ENCODE measurements at places on chromosomes 7 and 10.

- no peak for DNase-seq
Measured at GRCh38 chr7:15130666-15131541, 228.4 kb upstream of the DGKB start.

GRCh38 chr10:68897336-68897741 lies 3.8 kb upstream of the DDX50 start:
- DNase-seq, result no peak

DNA sequence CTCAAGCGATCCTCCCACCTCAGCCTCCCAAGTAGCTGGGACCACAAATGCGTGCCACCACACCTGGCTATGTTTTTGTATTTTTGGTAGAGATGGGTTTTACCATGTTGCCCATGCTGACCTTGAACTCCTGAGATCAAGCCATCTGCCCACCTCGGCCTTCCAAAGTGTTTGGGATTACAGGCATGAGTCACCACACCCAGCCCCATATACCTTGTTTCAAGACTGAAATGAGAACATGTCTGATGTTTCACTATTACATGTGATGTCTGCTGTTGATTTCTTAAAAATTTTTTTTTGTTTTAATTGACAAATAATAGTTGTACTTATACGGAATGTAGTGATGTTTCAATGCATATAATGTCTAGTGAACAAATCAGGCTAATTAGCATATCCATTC lies 14.5 kb downstream of the KLHL7 start:
- no peak for DNase-seq

GRCh38 chr7:38561166-38561565 lies 70.0 kb downstream of the AMPH start:
- no peak for DNase-seq

- DNase-seq, result no peak
Measured at GRCh38 chr7:45087301-45088145, 1.2 kb downstream of the NACAD start.

- DNase-seq, result no peak
Measured at GRCh38 chr10:48332871-48333216, 26.4 kb downstream of the MAPK8 start.

DNA sequence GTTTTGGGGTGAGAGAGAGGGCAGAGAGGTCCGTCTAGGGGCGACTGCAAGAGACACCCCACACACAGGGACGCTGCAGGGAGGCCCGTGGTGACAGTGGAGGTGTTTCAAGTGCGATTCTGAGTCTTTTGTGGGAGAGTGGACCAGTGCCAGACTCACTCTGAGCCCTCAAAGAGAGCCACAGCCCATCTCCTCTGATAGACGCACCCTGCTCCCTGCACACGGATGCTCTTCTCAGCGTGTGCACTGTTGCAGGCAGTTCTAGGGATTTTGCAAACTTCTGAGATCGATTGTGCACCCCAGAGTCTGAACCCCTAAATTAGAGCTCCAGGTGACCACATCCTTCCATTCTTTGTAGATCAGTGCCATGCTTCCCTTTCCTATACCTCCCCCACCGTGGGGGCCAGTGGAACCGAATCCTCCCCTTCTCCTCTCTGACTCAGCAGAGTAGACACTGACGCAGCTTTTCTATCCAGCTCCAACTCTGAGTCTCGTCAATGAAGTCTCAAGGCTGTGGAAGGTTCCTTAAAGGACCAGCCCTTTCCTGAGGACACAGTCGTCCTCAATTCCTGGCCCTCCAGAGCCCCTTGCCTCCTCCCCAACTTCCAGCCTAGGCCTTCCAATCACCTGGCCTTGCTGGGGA lies 83.8 kb downstream of the TMEM130 start:
- no peak for DNase-seq

DNA sequence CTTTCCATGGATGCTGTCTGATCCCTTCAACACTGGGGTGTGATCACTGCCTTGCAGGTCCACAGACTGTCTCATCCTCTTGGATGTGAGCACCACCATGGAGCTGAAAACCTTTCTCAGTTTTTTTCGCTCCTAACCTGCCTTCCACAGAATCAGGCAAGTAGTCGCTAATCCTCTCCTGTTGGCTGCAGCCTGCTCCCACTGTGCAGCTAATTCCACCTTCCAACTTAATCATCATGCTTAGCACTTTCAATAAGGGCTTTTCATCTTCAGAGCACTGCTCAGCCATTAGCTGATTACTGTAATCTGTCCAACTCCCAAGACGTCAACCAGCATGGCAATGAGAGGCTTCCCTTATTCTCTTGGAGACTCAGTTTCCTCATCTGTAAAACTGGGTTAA lies 15.1 kb upstream of the CDH23 start:
- no peak for DNase-seq

- DNase-seq, result no peak
Measured at GRCh38 chr7:147240468-147240867, 1123.9 kb downstream of the CNTNAP2 start.

DNA sequence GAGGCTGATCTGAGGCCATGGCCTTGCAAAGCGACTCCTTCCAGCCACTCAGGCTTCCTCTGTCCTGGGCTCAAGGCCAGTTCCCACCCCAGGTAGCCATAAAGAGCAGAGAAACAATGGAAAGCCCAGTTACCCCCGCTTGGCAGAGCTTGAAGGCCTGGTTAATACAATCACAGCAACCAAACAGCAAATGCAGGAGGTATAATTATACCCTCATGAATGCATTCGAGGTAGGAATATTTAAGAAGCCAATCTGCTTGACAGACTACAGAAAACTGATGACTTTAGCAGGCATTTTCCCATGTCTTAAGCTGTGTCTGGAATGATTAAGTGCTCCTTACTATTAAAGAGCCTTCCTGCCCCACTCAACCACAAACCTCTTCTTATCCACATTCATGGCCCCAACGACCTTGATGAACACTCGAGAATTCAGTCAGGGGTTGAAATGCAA lies 114.1 kb upstream of the MACROH2A2 start:
- DNase-seq, result no peak

- DNase-seq, result no peak
Measured at GRCh38 chr7:4823441-4824119, 38.2 kb downstream of the PAPOLB start.

- DNase-seq, result no peak
Measured at GRCh38 chr10:8502573-8502972, 448.1 kb downstream of the GATA3 start.

GRCh38 chr10:124291001-124291701 lies 127.6 kb downstream of the OAT start:
- no peak for DNase-seq

- no peak for DNase-seq
Measured at GRCh38 chr10:24759672-24760071, 36.0 kb upstream of the ARHGAP21 start.

DNA sequence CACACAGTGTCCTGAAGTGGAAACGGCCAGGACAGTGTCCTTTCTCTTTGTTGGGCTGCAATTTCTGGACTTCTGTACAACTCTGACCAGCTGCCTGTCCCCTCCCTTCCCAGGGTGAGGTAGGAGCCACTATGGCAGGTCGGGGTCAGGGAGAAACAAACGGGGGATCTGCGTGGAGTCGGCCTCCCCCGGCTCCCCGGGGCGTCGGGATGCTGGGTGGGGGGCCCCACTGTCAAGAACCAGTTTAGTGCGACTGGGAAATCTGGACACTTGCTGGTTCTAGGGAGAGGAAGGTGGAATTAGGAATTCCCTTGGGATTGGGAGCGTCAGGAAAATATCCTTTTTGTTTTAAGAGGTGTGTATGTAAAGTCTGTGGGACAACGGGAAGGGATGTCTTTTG lies 567 bp downstream of the SYCE1 start:
- no peak for DNase-seq

DNA sequence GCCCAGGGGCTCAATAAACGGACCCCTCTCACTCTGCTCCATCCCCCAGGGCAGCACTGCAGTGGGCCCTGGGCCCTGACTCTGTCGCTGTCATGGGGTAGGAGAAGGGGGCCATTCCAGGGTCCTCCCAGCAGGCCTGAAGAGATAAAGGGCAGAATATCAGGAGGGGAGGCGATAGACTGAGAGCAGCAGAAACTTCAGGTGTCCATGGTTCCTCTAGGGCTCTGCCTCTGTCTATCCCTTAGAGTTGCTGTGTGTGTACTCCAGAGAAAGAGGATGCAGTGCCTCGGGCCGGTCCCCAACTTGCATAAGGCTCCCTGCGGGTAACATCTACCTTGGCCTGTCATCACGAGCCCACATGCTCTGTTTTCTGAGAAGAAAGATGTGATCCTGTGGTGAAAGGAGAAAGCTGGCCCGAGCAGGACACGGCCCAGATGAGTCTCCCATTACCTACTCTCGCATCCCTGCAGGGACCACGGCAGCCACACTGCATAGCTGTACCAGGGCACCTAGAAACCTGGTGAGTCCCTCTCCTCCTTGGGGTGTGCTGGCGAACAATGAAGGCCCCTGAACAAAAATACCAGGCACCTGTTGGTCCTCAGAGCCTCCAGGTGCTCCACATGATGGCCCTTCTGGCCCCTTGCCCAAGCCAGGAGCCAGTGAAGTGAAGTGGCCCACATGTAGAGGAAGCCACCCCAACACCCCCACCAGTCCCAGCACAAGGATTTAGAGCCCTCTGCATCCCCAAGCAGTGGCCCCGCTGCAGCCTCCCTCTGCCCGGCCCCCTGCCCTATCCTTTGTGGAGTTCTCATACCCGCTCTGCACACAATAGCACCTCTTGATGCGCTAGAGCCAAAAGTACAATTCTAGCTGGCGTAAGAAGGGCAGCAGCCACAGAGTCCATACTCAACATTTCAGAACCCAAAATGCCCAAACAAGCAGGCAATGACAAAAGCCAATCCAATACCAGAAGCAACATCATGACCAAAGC lies 106.8 kb downstream of the ARHGAP22 start:
- no peak for DNase-seq

- no peak for DNase-seq
Measured at GRCh38 chr7:115748123-115748738, 282.3 kb downstream of the TFEC start.

DNA sequence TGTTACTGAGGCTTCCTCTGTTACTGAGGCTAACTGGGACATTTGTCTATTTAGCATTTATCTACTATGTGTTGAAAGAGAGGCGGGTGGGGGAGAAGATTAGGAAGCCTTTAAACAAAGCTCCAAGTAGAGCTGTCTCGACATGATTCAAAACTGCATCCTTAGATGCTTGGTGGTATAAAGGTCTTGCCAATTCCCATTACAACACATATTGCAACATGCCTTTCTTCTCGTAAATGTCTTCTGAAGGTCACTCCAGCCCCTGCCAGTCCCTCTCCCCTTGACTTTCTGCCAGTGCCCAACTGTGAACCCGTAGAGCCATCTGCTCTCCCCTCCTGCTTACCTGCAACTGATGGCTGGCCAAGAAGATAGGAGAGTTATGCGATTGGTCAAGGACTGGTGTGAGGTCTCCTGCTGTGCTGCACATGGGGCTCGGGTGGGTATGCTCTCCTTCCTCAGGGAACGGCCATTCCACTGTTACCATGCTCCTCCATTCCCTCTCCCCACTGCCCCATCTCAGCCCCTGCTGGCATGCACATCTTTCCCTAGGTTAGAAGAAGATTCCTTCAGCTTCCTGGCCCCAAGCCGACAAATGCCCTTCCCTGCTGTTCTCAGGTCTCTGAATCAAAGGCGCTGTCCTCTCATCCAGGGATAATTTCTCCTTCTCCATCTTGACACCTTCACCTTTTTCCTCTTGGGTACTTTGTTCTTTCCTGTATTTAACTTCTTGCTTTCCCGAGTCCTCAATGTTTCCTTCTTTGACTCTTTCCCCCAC lies 43.6 kb upstream of the ZNF32 start:
- DNase-seq, result no peak

DNA sequence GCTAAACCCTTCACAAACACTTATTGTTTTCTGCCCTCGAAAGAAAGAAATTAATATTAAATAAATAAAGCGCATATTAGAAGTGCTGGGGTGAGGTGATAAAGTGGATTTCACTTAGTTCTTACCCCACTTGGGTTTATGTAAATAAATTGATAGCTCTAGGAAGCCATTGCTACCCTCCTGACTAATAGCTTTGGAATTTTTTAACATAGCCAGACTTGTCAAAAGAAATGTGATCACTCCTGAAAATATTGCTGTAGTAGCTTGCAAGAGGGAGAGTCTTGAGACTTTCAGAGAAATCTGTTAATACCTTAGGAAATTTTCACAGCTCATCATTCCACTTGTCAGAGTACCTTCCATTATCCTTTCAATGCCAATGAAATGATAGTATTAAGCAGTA lies 7.6 kb downstream of the ARL5B start:
- no peak for DNase-seq

DNA sequence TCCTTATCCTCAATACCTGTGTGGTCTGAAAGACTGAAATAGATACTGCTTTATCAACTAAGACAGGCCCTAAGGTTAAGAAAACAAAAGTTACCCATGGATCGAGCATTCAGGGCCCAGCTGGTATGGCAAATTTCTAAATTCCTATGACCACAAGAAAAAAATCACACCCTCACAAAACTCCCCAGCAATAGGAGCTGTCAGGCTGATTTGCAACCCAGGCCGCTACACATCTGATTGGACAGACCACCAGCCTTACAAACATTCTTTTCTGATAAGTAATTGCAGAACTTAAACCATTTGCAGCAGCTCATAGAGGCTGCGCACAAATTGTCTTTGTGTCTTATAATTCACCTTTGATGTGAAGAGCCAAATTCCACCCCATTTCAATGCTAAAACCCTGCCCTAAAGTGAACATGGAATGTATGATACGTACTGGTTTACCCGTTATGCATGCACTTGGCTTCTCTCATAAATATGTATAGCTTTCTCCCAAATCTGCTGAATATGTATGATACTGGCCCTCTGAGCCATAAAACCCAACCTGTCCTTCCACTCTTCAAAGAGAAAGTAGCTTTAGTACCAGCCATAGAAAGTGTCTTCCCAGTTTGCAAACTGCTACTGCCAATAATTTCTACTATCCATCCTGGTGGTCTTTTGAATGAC lies 842.5 kb downstream of the GRID1 start:
- DNase-seq, result no peak

- no peak for DNase-seq
Measured at GRCh38 chr7:117837841-117838240, 35.4 kb downstream of the CTTNBP2 start.

GRCh38 chr10:80144067-80144695 lies 11.7 kb downstream of the PLAC9 start:
- no peak for DNase-seq

- DNase-seq, result no peak
Measured at GRCh38 chr10:22222236-22223190, 4.7 kb upstream of the EBLN1 start.

GRCh38 chr10:34107626-34108516 lies 707.2 kb downstream of the PARD3 start:
- DNase-seq, result no peak

DNA sequence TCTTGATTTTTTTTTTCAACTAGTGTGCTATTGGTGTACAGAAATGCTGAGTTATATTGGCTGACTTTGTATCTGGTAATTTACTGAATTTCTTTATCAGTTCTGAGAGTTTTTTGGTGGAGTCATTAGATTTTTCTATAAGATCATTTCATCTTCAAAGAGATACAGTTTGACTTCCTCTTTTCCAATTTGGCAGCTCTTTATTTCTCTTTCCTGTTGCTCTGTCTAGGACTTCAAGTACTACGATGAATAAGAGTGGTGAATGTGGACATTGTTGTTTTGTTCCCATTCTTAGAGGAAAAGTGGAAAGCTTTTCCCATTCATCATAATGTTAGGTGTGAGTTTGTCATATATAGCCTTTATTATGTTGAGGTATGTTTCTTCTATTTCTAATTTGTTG lies 50.2 kb downstream of the LOXL4 start:
- DNase-seq, result no peak

GRCh38 chr7:50756180-50756579 lies 26.5 kb downstream of the GRB10 start:
- DNase-seq, result no peak

GRCh38 chr10:89363729-89364442 lies 14.0 kb upstream of the IFIT1B start:
- DNase-seq, result no peak

- DNase-seq, result no peak
Measured at GRCh38 chr10:42971251-42971599, 105.6 kb upstream of the RET start.

GRCh38 chr7:1578513-1578912 lies 8.7 kb upstream of the PSMG3 start:
- DNase-seq, result no peak

All from NCI-H187 treated with DMSO at 0.1 percent for 48 hours (cell line).